ENCODE measurements at places on chromosomes 12 and 14.

DNA sequence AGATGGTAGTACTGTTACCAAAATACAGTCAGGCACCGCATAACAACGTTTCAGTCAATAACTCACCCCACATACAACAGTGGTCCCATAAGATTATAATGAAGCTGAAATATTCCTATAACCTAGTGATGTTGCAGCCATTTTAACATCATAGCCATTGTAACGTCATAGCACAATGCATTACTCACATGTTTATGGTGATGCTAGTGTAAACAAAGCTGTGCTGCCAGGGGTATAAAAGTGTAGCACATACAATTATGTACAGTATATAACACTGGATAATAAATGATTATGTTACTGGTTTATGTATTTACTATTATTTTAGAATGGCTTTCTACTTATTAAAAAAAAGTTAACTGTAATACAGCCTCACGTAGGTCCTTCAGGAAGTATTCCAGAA is 37.0 kb downstream of the GPR137C start:
- DNase-seq = no peak

DNA sequence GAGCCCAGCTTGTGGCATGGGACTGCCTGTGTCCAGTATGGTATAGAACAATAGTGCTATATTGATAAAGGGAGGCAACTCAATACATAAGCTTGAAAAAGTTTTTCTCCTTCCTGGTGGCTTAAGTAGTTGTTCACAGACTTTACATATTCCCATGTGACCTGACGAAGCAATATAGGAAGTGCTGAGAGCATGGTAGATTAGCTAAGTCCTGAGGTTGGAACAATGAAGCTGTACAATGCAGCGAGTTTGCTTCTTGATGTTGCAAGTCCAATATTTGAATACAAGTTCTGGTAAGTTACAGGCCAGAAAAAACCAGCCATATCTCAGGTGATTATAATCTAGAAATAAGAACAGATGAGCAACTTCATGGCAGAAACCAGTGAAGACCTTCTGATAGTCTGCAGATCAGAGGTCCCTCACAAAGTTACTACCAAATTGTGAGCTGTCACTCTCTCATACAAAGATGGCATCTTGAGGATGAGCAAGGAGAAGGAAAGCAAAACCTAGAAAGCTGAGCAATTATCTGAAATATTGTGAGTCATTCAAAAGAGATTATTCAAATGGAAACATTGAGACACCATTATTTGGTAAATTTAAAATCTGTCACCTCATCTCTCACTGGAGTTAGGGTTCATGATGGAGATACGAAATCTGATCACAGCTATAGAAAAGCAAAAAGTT is 72.9 kb upstream of the BTG1 start:
- no peak for DNase-seq

- DNase-seq = no peak
Measured at GRCh38 chr12:14630793-14631192, 63.1 kb upstream of the PLBD1 start.

DNA sequence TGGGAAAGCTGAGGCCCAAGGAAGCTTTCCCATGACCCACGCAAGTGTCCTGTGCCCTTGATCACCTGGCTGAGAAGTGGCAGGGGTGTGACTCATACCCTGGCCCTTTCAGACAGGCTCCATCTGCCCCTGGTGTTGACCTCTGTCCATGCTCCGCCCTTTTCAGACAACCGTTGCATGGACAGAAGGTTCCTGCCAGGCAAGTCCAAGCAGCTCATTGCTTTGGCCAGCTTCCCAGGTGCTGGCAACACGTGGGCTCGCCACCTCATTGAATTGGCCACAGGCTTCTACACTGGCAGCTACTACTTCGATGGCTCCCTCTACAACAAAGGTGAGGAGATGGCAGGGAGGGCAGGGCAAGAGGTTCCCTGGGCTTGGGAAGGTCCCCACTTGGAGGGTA is 103.5 kb downstream of the WSCD2 start:
- DNase-seq = no peak

DNA sequence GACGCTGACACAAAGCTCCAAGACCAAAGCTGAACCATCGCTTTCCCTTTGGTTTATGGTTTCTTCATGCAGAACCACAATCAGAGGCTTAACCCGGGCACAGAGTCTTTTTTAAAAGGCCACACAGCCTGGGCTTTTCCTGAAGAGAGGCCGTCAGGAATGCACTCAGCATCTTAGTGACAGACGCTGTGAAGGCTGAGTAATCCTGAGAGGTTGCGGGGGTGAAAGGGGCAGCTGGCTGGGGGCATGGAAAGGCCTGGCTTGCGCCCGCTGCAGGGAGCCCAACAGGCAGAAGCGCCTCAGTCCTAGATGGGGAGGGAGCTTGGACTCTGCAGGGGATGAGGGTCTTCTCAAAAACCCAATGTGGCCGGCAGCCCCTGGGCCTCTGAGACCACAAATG is 13.6 kb downstream of the CTDSP2 start:
- DNase-seq = peak; percentile 50

DNA sequence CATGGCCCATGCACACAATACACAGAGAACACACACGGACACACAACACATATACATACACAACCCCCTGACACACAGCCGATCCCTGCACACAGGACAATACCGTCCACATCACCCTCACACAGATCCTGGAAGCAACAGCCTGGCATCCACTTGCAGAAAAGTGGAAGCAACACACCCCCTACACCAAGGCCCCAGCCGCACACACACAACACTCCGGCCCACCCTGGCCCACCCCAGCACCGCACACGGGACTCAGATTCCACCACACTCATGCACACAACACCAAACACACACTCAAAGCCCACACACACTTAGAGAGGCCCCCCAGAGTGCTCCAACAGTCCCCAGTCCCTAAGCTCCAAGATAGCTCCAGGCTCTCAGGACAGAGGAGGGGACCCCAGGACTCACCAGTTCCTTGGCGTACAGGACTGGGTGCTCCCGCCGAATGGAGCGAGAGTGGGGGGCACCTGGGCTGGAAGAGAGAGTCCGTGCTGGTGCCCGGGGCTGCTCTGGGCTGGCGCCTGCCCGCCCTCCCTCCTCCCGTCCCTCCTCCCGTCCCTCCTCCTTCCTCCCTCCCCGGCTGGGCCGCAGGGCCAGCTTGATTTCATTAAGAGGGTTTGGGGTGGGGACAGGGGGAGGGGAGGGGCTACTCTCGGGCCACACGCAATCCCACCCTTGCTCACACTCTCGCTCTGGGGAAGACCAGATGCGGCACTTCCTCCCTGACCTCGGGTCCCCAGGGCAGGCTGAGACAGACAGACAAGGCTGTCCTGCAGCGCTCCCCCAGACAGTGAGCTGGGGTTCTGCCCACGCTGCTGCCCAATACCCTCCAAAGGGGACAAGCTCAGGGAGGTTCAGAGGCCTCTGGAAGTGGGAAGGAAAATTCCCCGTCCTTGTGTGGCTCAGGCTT is at the start of gene TMEM119:
Gene TMEM119, minus strand, starts transcription at position 526 of the 913 bp plus-strand sequence. CDS start 5,701 bp downstream, outside the sequence.
- peak; percentile 85 for DNase-seq

GRCh38 chr12:29026419-29026818 is 122.7 kb upstream of the FAR2 start:
- no peak for DNase-seq

- no peak for DNase-seq
Measured at GRCh38 chr14:51138404-51139103, 43.6 kb upstream of the TRIM9 start.

DNA sequence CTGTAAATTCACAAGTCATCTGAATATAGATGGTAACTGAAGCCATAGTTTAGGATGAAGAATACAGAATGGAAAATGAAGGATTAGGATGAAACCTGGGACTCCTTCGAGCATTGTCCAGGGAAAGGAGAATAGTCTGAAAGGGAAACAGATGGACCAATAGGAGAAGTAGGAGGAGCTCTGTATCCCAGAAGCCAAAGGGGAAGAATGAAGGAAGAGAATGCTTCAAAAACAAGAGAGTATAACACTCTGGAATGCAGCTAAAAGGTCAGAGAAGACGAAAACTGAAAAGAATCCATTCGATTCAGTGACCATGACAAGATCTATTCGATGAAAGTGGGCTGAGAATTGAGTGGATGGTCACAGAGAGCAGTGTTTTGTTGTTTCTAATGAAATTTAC is 1.0 kb downstream of the GMFB start:
- DNase-seq = peak; percentile 73
